ENCODE measurements at places on chromosomes 6 and 20.

GRCh38 chr6:146859795-146860495 lies 261.2 kb downstream of the ADGB start:
- DNase-seq, result no peak

DNA sequence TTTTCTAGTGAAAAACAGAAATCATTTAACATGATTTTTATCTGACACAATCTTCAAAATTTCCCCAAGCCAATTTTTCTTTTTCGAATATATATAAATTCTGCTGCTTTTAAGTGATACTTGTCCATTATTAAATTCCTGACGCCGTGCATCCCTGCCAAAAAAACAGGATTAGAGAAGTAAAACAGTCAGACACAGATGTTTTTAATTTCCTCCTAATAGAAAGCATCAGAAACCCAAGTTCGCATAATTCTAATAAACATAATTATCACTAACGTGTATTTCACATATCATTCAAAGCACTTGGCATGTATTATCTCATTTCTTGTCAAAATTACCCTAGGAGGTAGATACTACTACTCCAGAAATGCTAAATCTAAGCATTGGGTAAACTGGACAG lies 179.5 kb downstream of the ZFP64 start:
- DNase-seq, result no peak

DNA sequence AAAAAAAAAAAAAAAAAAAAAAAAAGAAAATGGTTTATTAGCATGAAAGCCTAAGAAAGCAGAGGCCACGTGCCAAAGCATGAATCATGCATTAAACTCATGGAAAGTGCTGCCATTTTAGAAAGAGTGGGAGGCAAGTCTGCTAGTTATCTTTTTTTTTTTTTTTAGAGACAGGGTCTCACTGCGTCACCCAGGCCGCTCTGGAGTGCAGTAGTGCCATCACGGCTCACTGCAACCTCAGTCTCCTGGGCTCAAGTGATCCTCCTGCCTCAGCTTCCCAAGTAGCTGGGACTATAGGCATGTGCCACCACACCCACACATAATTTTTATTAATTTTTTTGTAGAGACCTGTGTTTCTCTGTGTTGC lies 5.2 kb downstream of the VWA7 start:
- DNase-seq, result no peak

GRCh38 chr6:46312654-46313053 lies 141.9 kb upstream of the ENPP5 start:
- no peak for DNase-seq

DNA sequence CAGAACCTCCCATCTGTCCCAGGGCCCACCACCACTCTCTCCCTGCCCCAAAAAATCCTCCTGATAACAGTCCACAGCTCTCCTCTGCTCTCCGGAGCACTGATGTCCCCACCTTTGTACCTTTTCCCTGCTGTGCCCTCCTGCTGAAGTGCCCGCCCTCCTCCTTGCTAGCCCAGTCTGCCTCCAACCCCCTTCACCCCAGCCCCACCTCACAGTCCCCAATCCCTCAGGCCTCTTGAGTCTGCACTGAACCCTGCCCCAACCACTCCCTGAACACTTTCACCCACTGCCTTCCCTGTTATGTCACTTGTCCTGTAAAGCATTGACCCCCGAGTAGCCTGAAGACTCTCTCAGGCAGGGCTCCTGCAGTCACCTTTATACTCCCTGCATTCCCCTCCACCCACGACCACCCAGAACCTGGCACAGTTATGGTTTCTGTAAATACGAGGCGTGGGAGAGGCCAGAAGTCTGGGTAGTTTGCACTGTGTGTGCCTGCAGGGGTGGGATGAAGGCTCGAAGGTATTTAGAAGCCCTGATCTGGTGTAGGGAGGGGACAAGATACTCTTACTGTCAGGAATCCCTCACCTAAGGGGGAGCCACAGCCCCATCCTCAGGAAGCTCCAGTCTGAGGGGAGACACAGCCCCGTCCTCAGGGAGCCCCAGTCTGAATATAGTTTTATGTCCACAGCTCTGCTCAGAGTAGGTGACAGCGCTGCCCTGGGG lies 5.4 kb downstream of the GLP1R start:
- DNase-seq, result no peak

- DNase-seq, result no peak
These were observed 37.6 kb downstream of the DYNLT1 start for GRCh38 chr6:158606935-158607334.

- DNase-seq, result no peak
These were observed 19.4 kb upstream of the KCNK16 start for GRCh38 chr6:39341937-39342336.

DNA sequence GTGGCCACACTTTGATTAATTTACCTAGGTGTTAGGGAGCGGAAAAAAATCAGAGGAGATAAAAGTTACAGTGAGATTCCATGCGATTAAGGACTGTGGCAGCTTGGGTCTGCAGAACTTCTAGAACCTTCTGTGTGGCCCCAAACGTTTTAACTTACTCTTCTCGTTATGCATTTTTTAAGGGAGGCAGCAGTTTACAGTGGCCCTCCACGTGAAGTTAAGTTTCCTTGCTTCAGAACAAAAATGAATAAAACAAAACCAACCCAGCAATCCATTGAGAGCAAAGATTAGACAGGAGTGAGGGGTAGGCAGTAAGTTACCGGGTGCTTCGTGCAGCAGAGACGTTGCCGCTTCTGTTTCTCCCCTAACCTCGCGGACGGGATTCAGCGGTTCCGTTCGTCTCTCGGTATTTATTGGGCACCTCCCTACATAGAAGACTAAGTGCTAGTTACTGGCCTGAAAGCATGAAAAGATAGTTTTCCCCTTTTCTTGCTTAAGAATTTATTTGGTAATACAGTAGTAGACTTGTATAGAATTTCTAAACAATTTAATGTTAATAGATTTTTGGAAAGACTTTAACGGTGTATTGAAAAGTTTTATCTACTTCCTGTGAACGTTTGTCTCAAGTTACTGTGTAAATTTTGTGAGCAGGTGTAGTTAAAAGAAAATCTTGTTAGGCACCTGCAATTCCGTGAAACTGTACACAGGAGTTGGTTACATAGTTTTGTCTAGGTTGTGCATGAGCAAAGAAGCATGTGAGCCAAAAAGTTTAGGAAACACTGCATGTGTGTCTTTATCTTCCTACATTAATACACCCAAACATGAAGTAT lies 1.1 kb downstream of the BAG2 start:
- DNase-seq, result no peak

GRCh38 chr6:106422534-106422933 lies 62.0 kb downstream of the CRYBG1 start:
- no peak for DNase-seq

- no peak for DNase-seq
These were observed 17.1 kb upstream of the BEND3 start for GRCh38 chr6:107132330-107132954.

DNA sequence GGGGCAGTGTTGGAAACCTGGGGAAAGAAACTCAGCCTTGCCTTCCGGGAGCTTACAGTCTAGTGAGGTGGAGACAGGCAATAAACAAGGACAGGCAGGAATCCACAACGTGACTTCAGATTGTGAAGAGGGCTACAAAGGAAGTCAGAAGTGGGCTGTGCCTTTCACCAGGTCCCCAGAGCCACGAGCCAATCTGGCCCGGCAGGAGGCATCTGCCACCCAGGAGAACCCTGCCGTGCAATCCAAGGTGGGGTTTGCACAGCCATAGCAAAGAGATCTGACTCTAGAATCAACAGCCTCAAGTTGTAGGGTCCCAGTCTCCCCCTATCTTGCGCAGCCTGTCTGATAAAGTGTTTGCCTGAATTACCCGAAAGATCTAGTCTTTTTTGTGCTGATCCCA lies 5.5 kb downstream of the SLC32A1 start:
- no peak for DNase-seq

DNA sequence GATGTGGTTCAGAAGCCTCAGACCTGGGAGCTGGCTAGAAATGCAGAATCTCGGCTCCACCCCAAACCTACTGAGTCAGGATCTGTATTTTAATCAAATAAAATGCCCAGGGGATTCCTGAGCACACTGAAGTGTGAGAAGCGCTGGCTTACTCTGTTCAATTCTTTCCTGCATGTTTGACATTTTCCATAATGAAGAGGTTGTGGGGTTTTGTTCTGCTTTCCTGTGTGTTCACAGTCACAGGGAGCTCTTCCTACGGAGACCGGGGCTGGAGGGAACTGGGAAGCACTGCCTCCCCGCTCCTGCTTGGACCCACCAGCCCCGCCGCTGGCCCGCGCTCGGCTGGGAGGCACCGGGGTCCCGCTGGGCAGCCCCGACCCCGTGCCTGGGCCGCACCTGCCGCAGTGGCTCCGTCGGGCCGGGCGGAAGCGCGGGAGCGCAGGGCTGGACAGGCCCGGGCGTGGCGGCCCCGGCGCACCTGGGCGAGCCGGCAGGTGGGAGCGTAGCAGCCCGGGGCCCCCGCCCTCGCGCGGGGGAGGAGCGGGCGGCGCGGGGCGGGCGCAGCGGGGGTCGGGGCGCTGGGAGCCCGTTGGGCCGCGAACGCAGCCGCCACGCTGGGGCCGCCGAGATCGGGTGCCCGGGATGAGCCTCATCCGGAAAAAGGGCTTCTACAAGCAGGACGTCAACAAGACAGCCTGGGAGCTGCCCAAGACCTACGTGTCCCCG lies at the start of gene MAPK13:
MAPK13 (plus strand) TSS at position 573 of the 726 bp plus-strand sequence; CDS start at position 643, 70 bp downstream.
- DNase-seq, result no peak

DNA sequence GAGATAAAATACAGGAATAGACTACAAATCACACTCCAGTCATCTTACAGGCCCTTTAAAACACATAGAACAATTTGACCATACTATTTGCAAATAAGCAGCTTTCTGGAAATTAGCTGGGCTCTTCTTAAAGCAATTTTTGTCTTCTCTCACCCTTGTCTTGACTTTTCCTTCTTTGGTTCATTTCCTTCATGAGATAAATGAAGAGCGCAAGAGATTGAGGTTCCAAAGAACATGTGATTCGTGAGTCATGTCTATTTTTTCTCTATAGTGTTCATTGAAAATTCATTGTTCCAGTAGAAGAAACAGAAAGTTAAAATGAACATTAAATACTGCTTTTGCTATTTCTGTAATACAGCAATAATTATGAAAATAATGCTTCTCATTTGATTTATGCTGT lies 33.9 kb downstream of the PRDM1 start:
- no peak for DNase-seq

DNA sequence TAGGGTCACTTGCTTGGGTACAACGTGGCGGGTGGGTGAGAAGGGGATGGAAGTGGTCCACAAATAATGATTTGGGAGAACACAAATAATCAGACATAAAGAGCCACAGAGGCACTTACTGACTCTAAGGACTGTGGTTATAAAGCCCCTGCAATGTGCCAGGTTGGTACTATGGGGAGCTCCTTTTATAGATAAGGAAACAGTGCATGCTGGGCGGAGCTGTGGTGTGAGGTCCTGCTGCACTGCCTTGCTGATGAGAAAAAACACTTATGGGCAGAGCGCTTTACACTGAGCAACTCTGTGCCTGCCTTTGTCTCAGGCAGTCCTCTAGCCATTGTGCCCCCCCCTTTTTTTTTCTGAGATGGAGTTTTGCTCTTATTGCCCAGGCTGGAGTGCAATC lies 29.1 kb upstream of the SCRT2 start:
- DNase-seq, result no peak

GRCh38 chr20:25281541-25281991 lies 33.7 kb downstream of the PYGB start:
- no peak for DNase-seq

DNA sequence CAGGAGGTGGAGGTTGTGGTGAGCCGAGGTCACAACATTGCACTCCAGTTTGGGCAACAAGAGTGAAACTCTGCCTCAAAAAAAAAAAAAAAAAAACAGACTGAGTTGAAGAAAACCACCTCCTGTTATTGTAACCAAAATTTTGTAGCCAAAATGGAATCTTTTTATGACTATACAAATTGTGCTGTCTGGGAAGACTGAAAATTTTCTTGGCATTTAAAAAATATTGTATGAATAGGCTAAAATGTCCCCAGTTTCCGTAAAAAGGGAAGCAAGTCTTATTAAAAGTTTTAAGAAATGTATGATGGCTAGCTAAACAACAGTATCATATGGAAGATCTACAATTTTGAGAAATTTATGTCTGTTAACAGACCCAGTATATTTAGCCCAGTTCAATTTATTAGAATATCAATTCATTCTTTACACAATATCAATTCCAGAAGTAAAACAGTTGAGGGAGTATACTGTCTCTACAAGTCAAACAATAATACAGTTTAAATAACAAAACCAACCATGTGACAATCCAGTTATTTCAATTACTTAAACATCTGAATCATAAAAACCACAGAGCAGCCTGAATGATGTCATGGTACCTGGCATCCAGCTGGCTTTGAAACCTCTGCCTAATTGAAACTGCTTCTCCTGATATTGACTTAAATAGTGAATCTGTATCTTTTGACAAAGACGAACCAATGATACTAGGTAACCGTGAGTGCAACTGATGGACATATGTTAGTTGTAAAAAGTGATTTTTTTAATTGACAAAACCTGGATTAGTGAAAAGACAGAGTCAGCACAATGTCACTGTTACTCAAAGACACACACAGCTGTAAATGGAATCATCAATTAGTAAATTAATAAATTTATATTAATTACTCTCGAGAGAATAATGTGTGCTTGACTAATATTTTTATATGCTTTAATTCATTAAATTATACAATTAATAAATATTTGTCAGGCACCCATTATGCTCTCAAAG lies 166.6 kb upstream of the MARCKS start:
- no peak for DNase-seq

- no peak for DNase-seq
These were observed 65.0 kb upstream of the BTN3A2 start for GRCh38 chr6:26300043-26300331.

- no peak for DNase-seq
These were observed 201.1 kb downstream of the SAMD5 start for GRCh38 chr6:147709396-147710272.

GRCh38 chr6:19100752-19101151 lies 713.6 kb downstream of the RNF144B start:
- DNase-seq, result no peak

- DNase-seq, result no peak
These were observed 403.9 kb upstream of the JARID2 start for GRCh38 chr6:14841901-14842421.

- no peak for DNase-seq
These were observed 220.1 kb upstream of the GGTLC1 start for GRCh38 chr20:24208652-24209051.

Measured in activated CD4-positive, CD25-positive, alpha-beta regulatory T cell (primary cell).